ENCODE measurements at places on chromosomes 7 and 10. TPM values are rescaled to one million over a fixed set of nuclear protein-coding genes. Genes with fewer than 3 reads are reported as not detected.
A peak's percentile ranks its signal among the peaks of the same experiment; 100 is the strongest.

ATOH7 gene
- total RNA-seq = not detected

CNNM1 gene
- total RNA-seq = 3.8 TPM

ENKUR gene
- total RNA-seq = 1.4 TPM

ZNHIT1 gene
- 105 TPM for total RNA-seq

INTS15 gene
- total RNA-seq = 21.4 TPM

MRPL43 gene
- 65.9 TPM for total RNA-seq

TNRC18 gene
- 28.2 TPM for total RNA-seq

DNA sequence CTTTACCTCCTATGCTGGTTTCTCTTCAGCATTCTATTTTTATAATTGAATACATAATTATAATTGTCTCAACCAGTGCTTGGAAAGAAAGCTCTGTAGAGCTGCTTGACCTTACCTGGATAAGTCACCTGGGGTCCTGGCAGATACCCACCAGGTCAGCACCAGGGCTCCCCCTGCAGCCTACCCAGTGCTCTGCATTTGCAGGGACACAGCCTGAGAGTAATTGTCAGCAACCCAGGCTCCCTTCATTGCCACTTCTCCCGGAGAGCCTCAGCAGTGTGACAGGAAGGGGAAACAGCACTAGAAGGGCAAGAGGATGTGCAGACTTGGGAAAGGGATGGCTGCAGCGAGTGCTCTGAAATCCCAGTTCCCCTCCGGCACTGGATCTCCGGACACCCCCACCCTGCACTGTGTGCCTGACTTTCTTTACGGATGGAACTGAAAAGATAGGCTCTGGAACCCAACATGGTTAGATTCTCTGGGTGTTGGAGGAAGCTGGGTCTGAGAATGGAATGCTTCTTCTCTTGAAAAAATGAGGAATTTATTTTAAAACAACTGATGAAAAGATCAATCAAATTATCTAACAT is 11.4 kb upstream of the PAX4 start:
- no peak overlapping the region for H3K27ac ChIP-seq
- no peaks in the 10 kb centered on the region for H3K36me3 ChIP-seq
- DNase-seq = peak; percentile 43

- no peak overlapping the region for H3K27ac ChIP-seq
- no peaks in the 10 kb centered on the region for H3K4me1 ChIP-seq
- H3K27me3 ChIP-seq = no peaks in the 10 kb centered on the region
- H3K4me3 ChIP-seq = no peak overlapping the region
Observed at GRCh38 chr7:133044722-133045473, 37.0 kb downstream of the CHCHD3 start.

DNA sequence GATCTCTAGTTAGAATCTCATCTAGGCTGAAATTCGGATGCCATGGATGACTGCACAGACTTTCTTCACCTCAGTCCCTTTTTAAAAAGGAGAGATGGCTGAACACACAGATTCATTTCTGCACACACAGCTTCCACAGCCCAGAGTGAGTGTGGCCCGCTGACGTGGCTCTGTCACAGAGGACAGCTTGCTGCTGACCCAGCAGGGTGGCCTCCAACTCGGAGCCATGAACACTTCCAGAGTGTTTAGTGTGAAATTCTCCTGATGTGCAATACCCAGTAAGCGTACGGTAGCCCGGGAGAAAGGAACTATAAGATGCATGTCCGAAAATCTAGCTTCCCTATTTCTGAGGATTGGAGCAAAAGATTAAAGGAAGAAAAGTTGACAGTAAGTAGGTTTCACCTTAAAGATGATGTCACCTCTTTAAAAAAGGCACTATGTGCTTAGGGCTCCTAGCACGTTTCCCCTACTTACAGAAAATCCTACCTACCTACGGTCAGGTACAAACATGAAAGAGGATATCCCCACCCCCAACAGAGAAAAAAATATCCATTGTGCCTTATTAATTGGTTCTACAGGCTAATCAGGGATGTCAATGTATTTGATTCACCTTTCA is 162.2 kb downstream of the RAPGEF5 start:
- no peak for DNase-seq
- H3K27ac ChIP-seq = no peak overlapping the region
- H3K36me3 ChIP-seq = no peaks in the 10 kb centered on the region

GRCh38 chr10:71763352-71764127 is 9.8 kb downstream of the VSIR start:
- no peak overlapping the region for H3K27ac ChIP-seq
- peaks cover 36% of the 10 kb centered on the region for H3K4me1 ChIP-seq

- no peak overlapping the region for H3K4me3 ChIP-seq
Observed at GRCh38 chr7:130485734-130486113, 6.2 kb upstream of the MEST start.

- DNase-seq = no peak
- no peaks in the 10 kb centered on the region for H3K27me3 ChIP-seq
- no peaks in the 10 kb centered on the region for H3K36me3 ChIP-seq
Observed at GRCh38 chr10:62225362-62225761, 43.3 kb downstream of the RTKN2 start.

GRCh38 chr7:124688991-124689390 is 76.6 kb downstream of the GPR37 start:
- H3K36me3 ChIP-seq = no peaks in the 10 kb centered on the region
- DNase-seq = no peak
- H3K27ac ChIP-seq = no peak overlapping the region
- H3K4me3 ChIP-seq = no peak overlapping the region
- H3K4me1 ChIP-seq = no peaks in the 10 kb centered on the region
- H3K27me3 ChIP-seq = no peaks in the 10 kb centered on the region

GRCh38 chr10:119655566-119656001 is 4.4 kb downstream of the BAG3 start:
- peaks cover 35% of the 10 kb centered on the region for H3K4me1 ChIP-seq
- no peaks in the 10 kb centered on the region for H3K27me3 ChIP-seq
- H3K27ac ChIP-seq = peak overlapping the region; percentile 87
- no peaks in the 10 kb centered on the region for H3K36me3 ChIP-seq
- no peak overlapping the region for H3K4me3 ChIP-seq
- DNase-seq = peak; percentile 68

- H3K36me3 ChIP-seq = no peaks in the 10 kb centered on the region
- H3K4me1 ChIP-seq = peaks cover 4% of the 10 kb centered on the region
- H3K27ac ChIP-seq = no peak overlapping the region
- DNase-seq = no peak
Observed at GRCh38 chr10:124033887-124034218, 59.5 kb downstream of the CHST15 start.

DNA sequence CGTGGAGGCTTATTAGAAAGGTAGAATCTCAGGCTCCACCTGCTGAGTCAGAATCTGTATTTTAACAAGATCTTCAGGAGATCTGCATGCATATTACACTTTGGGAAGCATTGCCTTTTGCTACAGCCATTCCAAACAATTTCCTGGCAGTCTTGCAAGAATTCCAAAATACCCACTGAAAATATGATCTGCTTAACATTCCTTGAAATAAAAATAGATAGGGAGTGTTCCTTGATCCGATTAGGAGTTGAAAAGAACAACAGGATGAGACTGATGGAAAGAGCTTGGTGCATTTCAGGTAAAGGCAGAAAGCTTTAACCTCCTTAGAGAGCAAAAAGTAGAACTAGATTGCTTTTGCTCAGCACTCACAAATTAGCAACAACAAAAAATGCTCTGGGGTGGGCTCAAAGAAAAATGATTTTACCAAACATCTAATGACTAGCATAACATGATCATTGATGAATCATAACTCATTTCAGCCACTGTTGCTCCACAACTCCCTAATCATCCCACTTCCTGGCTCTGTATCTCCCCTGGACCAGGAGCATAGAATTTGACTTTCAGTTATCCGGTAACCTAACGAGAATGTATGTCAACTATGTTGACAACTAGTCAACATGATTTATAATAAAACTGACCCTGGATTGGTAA is 115.2 kb downstream of the RNLS start:
- H3K4me1 ChIP-seq = no peaks in the 10 kb centered on the region
- H3K36me3 ChIP-seq = no peaks in the 10 kb centered on the region
- H3K27me3 ChIP-seq = no peaks in the 10 kb centered on the region
- H3K27ac ChIP-seq = no peak overlapping the region
- no peak overlapping the region for H3K4me3 ChIP-seq

GRCh38 chr7:35272246-35272645 is 18.3 kb upstream of the TBX20 start:
- H3K27me3 ChIP-seq = no peaks in the 10 kb centered on the region
- H3K36me3 ChIP-seq = no peaks in the 10 kb centered on the region
- no peak overlapping the region for H3K4me3 ChIP-seq

GRCh38 chr10:88318803-88319202 is 264.3 kb downstream of the RNLS start:
- no peaks in the 10 kb centered on the region for H3K36me3 ChIP-seq
- no peak for DNase-seq
- no peaks in the 10 kb centered on the region for H3K27me3 ChIP-seq
- H3K4me3 ChIP-seq = no peak overlapping the region

DNA sequence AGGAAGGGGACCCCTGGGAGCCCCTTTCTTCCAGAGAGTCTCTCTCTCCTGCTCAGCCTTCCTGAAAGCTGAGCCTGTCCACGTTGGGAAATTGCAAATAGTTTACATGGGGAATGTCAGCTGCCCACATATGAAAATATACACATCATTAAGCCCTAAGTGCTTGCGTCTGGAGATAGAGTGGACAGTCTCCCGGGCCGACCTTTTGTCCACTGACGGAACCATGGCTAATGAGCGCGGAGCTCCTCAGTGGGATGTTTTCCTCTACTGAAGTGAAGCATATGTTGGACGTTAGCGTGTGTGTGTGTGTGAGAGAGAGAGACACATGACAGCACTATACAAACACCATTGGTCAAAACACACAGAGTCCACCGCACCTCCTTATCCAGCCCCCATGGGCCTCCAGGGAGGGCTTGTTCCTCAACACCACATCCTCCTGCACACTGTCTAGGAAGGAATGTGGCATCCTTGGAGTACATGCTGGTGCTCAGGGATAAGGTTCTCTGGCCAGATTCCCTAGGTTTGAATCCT is 128.4 kb downstream of the RGS10 start:
- peaks cover 20% of the 10 kb centered on the region for H3K4me1 ChIP-seq
- peak overlapping the region; percentile 87 for H3K27ac ChIP-seq
- H3K36me3 ChIP-seq = no peaks in the 10 kb centered on the region
- H3K4me3 ChIP-seq = no peak overlapping the region
- peak; percentile 69 for DNase-seq

- no peak for DNase-seq
- no peaks in the 10 kb centered on the region for H3K36me3 ChIP-seq
- H3K27ac ChIP-seq = no peak overlapping the region
- H3K27me3 ChIP-seq = no peaks in the 10 kb centered on the region
- no peaks in the 10 kb centered on the region for H3K4me1 ChIP-seq
- no peak overlapping the region for H3K4me3 ChIP-seq
Observed at GRCh38 chr10:126463286-126463685, 75.0 kb upstream of the ADAM12 start.

GRCh38 chr10:68301790-68302502 is 29.9 kb upstream of the HNRNPH3 start:
- no peaks in the 10 kb centered on the region for H3K36me3 ChIP-seq
- DNase-seq = peak; percentile 61
- no peaks in the 10 kb centered on the region for H3K27me3 ChIP-seq
- peaks cover 5% of the 10 kb centered on the region for H3K4me1 ChIP-seq
- no peak overlapping the region for H3K27ac ChIP-seq
- H3K4me3 ChIP-seq = no peak overlapping the region

DNA sequence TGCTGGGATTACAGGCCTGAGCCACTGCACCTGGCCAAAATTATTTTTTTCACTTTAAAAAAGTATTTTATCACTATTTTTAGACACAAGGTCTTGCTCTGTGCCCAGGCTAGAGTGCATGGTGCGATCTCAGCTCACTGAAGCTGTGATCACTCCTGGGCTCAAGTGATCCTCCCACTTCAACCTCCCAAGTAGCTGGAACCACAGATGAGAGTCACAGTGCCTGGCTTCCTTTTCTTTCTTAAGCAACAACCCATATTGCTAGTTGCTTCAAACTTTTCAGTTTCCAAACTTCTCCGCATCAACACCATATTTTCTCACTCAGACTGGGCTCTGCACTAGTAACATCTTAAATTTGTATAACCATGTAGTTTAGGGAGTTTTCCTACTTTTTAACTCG is 9.5 kb upstream of the SMC3 start:
- H3K4me1 ChIP-seq = no peaks in the 10 kb centered on the region
- no peak overlapping the region for H3K27ac ChIP-seq
- H3K27me3 ChIP-seq = no peaks in the 10 kb centered on the region

Measured in hepatocyte (in vitro differentiated cells).